ENCODE measurements at places on chromosomes 13 and 19. TPM values are rescaled to one million over a fixed set of nuclear protein-coding genes. Genes with fewer than 3 reads are reported as not detected.

Gene MYH14
- 7.0 TPM for total RNA-seq

Gene ABHD13
- 6.1 TPM for total RNA-seq

Gene C1QTNF9
- not detected for total RNA-seq

Gene GSX1
- total RNA-seq, result not detected

Gene RYR1
- total RNA-seq, result 5.6 TPM

Gene POSTN
- 0.07 TPM for total RNA-seq
